ENCODE measurements at places on chromosomes 2 and 18.

DNA sequence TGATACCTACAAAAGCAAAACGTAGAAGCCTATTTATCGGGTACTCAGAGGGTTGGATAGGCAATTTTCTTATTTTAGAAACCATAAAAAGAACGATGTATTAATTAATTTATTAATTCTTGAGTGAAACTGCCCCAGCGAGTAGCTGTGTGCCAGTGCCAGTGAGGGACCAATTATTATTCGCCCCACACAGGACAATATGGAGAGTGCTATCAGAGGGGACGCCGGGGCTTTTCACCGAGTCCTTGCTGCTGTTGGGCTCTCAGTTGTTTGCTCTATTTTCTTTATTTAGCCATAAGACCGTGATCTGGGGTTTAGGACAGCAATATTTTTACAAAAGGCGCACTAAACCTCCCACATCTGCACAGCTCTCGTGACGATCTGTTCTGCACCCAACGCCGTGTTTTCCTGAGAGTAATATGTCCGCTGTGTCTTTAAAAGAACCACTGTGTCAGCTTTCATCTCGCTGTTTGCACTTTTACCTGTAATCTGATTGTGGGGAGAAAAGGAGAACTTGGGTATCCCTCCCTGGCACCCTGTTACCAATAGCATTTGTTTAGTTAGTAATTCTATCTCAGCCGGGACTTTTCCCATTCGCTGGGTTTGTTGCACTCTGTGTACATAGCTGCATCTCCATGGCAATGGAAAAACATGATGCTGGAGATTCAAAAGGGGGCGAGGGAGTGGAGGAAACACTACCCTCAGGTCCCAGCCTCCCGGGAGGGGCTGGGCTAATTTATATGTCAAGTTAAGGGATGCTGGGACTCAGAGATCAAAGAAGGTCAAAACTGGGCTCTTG is 30.1 kb upstream of the ZNF516 start:
- no peak for DNase-seq

- DNase-seq: no peak
These were observed 476.1 kb upstream of the SOX11 start for GRCh38 chr2:5215989-5216607.

DNA sequence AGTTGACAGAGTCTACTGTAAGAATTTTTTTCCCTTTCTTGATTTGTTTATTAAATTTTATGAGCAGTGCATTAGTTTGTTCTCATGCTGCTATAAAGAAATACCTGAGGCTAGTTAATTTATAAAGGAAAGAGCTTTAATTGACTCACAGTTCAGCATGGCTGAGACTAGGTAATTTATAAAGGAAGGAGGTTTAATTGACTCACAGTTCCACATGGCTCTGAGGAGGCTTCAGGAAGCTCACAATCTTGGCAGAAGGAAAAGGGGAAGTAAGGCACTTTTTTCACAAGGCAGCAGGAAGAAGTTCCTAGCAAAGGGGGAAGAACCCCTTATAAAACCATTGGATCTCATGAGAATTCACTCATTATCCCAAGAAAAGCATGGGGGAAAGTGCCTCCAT is 191.4 kb upstream of the VRK2 start:
- no peak for DNase-seq

DNA sequence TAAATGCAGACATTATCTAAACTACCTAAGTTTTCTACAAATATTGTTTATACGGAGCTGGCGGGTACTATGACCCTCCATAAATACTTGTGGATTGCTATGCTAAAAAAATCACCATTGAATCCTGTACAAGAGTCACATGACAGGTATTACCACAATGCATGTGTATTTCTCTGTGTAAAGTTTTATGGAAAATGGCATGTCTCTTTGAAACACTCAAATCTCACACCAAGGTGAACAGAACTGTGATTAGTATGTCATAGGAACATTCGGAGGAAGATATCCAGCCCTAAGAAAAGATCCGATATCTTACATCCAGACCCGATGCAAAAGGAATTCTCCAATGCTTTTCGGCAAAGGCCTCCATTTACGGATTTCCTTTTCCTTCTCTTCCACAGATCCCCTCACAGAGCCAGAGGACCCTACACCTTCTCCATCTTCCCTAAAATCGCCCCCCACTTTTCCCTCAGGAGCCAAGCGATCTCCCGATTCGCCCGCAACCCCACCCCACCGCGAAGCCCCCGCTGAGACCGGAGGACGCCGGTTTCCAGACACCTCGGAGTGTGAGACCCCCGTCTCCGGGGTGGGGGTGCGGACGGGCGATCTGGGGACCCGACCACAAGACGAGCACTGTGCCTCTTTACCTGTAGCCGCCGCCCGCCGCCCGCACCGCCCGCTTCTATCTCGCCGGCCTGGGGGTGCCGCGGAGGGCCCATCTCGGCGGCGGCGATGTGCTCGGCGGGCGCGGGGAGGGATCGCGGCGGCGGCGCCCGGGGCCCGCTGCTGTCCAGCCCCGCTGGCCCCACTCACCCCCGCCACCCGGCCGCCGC is 1.2 kb downstream of the SAP130 start:
- DNase-seq: no peak

- no peak for DNase-seq
These were observed 153.8 kb downstream of the MAP2 start for GRCh38 chr2:209577376-209578357.

- DNase-seq: no peak
These were observed 172.1 kb upstream of the LRRTM1 start for GRCh38 chr2:80476535-80477117.

DNA sequence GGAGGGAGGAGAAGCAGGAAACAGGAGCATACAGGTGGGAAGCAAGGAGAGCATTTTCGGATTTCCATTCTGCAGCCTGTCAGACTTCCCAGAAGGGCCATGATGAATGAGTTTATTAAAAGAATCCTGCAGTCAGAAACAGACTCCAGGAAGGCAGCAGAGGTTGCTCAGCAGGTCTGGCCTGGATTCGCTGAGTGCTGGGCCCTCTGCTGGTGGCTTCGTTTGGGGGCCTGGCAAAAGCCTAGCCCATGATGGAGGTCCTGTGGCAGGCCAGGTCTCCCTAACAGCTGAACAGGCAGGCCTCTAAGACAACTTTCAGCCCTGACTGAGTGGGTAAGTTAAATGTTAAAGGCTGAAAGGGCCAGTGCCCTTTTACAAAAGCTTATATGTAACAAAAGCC is 108.2 kb upstream of the CAPN13 start:
- no peak for DNase-seq

- DNase-seq: no peak
These were observed 772.6 kb downstream of the TSN start for GRCh38 chr2:122528061-122528460.

GRCh38 chr2:166334805-166335204 is 40.9 kb downstream of the SCN9A start:
- DNase-seq: no peak

DNA sequence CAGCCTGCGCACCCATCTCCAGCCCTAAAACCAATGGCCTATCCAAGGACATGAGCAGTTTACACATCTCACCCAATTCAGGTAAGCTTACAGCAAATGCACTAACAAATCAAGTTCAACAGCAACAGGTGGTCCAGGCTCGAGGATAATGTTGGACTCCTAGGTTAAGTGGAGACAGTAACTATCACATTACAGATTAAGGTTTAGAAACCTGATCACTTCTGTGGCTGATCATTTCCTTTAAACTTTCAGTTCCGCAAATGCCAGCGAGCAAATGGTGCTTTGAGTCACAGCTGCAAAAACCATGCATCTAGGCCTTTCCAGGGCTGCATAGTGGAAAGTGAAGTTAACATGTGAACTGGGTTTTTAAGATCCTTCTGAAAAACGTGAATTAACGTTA is 259.4 kb downstream of the GBX2 start:
- DNase-seq: no peak

DNA sequence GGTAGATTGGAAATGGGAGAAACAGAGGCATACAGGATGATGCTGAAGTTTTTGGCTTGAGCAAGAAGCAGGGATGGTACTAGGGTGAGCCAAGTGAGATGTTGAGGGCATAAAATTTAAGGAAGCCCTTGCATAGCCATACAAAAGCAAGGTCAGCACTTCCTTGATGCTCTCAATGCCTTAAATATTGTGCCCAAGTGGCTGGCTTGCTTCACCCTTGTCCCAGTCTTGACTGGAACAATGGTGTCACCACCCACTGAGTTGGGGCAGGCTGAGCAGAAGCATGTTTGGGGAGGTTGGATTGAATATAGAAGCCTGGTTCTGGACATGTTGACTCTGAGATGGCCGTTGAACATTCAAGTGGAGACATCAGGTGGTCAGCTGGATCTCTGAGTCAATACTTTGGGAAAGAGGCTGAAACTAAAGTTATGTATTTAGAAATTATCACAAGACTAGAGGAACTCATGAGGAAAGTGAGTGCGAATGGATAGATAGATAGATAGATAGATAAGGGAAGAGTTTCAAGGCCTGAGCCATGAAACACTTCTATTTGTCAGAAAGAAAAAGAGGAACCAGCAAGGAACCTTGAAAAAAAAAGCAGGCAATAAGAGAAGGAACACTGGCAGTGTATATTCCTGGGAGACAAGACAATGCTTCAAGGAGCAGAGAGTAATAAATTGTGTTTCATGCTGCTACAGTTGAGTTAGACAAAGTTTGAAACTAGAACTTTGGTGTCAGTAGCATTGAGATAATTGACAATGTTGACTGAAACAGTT is 43.0 kb upstream of the HNMT start:
- no peak for DNase-seq

- no peak for DNase-seq
These were observed 260.0 kb upstream of the SIX2 start for GRCh38 chr2:45269149-45269793.

DNA sequence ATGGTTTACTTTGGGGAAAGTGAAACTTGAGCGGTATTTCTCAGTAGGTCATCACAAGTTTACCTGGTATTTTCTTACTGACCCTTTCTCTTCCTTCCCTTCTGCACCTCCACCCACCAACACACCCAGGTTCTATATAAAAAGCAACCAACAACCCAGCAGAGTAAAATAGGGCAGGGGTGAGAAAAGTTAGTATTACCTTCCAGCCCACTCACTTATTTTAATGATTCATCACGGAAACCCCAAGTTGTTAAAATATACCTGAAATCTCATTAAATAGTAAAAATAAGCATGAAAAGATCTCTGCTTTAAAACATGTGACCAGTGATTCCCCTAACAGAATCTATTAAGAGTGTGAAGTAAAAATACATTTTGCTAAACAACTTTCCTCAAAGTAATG is 306.1 kb downstream of the ZEB2 start:
- DNase-seq: no peak

GRCh38 chr18:63236921-63237846 is 82.4 kb downstream of the BCL2 start:
- no peak for DNase-seq

DNA sequence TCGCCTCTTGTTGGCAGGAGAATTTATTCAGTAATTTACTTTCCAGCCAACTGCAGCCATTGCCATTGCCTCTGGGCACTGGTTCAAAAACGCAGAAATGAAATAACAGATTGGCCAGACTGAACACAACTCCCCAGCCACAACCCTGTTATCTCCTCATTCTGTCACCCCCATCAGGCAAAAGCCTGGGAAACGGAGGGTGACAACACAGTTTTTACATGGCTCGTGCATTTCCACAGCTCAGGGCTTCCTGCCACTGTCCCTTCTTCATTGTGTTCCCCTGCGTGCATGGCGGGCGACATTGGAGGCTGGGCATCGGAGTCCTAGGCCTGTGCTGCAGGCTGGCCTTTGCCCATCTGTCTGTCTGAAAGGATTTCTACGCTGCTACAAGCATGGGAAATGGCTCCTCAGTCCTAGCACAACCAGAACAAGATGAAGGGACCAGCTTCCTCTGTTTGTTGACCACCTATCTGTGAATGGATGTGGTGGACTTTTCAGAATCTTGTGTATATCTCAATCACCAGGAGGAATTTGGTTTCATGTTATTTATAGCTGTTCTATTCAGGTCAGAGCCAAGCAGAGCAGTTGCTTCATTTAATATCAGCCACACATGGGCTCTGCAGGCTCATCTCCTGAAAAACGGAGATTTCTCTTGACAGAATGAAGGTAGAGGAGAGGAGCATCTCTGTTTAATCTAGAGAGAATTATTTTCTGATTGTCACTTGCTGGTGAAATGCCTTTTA is 107.0 kb downstream of the MGAT5 start:
- peak; percentile 81 for DNase-seq

DNA sequence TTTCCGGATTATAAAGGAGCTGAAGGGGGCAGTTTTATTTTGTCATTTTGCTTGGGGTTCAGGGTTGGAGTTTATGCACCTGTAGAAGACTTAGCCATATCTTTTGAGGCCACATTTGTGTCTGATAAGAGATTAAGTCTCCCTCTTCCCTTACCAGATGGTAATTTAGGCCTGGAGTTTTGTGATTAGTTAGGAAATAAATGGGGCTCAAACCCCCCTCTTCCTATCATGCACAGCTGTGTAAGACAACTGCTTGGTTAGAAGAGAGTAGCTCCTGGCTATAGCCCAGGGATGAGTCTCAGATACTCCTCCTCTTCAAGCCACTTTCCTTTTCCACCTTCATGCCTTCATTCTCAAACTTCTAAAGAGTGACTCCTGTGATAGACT is 802 bp upstream of the SAP130 start:
- no peak for DNase-seq

- DNase-seq: no peak
These were observed 126.9 kb upstream of the CYP1B1 start for GRCh38 chr2:38202713-38203445.

DNA sequence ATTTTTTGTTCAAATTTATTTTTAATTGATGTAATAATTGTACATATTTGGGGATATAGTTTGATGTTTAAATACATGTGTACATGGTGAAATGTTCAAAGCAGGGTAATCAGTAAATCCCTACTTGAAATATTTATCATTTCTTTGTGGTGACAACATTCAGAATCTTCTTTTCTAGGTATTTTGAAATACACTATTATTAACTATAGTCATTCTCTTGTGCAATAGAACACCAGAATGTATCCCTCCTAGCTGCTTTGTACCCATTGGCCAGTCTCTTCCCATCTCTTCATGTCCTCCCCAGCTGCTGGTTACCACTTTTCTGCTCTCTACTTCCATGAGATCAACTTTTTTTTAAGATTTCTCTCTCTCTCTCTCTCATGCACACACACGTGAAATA is 126.5 kb downstream of the ZNF407 start:
- no peak for DNase-seq

DNA sequence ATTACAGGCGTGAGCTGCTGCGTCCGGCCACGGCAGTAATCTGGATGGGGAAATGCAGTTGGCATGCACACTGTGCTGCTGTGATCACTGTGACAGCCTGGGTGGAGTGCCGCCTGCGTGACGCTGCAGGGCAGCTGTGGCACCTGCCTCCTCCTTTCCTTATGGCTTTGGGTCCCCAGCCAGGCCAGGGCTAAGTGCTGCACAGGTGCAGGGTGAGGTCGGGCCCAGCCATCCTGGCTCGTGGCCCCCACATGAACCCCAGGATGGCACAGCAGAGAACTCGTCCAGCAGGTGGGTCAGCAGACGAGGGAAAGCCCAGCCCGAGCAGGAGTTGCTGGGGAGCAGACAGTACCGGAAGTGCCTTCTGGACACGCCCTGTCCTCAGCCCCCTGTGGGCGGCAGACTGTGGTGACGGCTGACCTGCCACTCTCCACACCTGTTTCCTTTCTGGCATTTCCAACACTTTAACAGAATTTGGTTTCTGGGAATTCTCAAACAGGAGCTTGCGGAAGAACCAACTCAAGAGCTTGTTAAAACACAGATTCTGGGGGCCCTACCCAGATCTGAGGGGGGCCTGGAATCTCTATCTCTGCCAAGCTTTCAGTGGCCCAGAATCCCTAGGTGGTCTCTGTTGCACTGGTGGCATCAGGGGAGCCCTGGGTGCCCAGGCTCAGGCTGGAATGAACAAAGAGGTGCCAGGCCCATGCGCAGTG is 16.9 kb downstream of the HS1BP3 start:
- no peak for DNase-seq
